ENCODE measurements at places on chromosomes 3 and 15. TPM values are rescaled to one million over a fixed set of nuclear protein-coding genes. Genes with fewer than 3 reads are reported as not detected.
A peak's percentile ranks its signal among the peaks of the same experiment; 100 is the strongest.

- no peak for DNase-seq
Measured at GRCh38 chr3:168981396-168981795, 682.1 kb downstream of the MECOM start.

DNA sequence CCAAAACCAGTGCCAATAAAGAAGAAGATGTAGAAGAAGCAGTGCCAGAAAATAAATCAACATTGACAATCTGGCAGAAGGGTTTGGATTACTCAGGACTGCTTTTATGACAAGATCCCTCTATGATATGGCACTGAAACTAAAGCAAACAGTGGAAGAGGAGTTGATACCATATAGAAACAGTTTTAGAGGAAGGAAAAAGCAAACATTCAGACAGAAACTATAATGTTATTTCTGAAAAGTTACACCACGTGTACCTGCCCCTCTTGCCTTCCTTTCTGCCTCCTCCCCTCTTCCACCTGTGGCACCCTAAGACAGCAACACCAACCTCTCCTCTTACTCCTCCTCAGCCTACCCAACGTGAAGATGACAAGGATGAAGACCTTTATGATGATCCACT is 63.0 kb downstream of the SFMBT1 start:
- no peak for DNase-seq

- DNase-seq = peak; percentile 82
Measured at GRCh38 chr3:126982471-126983175, at the start of gene PLXNA1. TSS of gene PLXNA1 (plus strand) at chr3:126983115. CDS start at chr3:126988594, 5,479 bp downstream.

DNA sequence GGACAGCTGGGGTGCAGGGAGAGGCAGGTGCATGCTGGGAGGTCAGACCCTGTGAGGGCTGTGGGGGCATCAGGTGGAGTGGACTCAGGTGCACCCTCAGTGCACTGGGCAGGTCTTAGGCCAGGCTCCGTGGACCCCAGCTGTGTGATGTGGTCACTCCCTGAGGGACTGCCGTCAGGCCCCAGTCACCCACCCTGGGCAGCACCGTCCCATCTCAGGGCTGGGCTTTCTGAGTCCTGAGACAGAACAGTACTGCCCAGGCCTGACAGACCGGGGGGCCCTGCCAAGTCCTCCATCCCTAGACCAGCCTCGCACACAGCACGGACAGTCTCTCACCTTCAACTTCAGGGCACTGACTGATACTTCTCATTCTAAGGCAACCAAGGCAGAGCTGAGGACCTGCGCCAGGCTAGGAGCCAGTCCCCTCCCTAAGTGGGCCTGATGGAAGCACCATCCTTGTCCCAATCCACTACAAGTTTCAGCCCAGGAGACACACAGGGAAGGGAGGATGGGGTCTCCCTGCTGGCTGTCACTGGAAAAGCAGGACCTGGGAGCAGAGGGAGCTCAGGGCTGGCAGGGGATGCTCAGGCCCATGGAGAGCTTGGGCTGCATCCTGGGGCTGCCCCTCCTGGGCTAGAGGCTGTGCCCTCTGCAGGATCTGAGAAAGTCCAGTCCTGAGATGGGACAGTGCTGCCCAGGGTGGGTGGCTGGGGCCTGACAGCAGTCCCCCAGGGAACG is 86.3 kb downstream of the LMLN start:
- no peak for DNase-seq

Gene IMPG2
- polyA plus RNA-seq = 0.76 TPM

Gene RARRES1
- 3.7 TPM for polyA plus RNA-seq

Gene PGBD4
- polyA plus RNA-seq = 2.0 TPM

Gene PEX5L
- 0.12 TPM for polyA plus RNA-seq

Measured in muscle of back (tissue), 13 donors.